GM04503 (cell line): ENCODE measurements at places on chromosomes 2 and 18.
A peak's percentile ranks its signal among the peaks of the same experiment; 100 is the strongest.

DNA sequence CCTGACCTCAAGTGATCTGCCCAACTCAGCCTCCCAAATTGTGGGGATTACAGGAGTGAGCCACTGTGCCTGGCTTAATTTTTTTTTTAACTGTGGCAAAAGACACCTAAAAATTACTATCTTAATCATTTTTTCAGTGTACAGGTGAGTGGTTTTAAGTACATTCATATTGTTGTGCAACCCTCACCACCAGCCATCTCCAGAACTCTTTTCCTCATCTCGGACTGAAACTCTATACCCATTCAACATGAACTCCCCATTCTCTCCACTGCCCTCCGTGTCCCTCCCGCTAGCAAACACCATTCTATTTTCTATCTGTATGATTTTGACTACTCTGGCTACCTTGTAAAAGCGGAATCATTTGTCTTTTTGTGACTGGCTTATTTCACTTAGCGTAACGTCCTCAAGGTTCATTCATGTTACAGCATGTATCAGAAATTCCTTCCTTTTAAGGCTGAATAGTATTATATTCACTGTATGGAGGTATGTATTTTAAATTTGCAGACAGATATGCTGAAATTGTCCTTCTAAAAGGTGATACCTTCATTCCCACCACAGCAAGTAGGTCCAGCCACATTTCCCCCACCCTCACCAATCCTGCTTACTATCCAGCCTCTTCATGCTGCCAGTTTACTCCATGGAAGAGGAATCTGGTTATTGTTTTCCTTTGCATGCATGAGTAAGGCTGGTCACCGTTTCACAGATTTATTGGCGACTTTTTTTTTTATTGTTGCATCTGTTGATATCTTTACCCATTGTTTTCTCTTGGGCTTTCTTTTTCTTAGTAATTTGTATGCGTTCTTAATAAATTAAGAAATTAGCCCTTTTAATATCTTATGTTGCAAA, 40.6 kb upstream of the ANXA4 start:
- no peak for DNase-seq

DNA sequence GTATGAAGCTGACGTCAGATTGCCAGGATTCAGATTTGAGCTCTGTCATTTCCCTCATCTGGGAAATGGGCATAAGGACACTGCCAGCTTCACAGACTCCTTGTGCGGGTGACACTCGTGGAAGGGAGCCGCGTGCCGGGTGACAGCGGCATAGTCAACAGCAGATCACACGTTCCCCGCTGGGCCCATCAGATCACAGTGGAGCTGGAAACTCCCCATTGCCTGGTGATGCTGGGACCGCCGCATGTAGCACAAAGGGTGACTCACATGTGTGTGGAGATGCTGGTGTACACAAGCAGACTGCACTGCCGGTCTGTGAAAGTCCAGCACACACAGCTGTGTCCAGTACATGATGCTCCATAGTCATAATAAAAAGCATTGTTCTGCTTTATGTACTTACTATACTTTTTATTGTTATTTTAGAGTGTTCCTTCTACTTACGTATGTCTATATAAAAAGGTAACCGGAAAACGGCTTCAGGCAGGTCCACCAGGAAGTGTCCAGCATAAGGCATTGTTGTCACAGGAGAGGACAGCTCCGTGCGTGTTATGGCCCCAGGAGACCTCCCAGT, 31.8 kb downstream of the SALL3 start:
- no peak for DNase-seq

DNA sequence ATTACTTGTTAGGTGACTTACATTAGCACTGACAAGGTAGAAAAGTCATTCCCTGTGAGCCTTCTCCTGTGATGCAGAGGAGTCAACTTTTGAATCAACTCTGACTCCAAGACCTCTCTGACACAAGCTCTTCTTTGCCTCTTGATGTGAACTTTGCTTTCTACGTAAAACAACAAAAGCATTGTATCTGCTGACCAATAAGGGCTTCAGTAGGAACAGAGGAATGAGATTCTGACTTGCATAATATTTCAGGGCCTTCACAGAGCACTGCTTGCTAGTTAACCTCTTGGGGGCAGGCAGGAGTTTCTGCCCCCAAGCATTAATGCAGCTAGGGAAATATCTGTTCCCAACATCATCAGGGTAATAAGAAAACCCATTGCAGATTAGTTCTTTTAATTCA, 791.5 kb downstream of the BCL11A start:
- no peak for DNase-seq

DNA sequence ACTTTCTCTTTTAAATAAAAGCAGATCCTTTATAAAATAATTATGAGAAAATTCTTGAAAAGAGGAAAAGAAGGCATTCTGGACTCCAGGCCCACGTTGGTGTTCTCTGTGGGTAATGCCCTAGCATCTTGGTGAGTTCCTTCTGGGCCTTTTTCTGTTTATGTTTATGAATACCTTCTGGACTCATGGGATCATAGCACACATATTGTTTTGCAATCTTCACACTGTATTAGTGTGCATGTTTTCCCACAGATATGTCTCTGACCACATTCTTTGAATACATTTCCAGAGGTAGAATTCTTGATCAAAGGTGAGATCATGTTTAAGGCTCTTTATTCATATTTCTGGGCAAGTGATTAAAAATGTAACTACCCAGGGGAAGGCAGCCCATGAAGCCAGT, 15.9 kb downstream of the GLI2 start:
- DNase-seq: no peak

DNA sequence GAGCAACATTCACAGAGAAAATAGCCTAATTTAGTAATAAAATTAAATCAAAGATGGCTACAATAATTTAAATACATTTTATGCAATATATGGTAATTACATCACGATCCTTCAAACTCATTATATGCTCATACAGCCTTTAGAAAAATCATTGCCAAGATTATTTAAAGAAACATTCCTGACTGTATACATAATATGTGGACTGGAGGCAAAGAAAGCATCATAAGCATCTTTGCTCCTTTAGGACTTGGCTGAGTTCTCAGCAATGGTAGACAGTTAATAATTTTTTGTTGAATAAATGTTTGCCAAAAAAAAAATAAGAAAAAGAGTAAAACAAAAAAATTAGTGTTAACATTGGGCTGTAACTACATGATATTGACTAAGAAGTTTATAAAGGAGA, 26.9 kb downstream of the NCKAP5 start:
- DNase-seq: no peak

DNA sequence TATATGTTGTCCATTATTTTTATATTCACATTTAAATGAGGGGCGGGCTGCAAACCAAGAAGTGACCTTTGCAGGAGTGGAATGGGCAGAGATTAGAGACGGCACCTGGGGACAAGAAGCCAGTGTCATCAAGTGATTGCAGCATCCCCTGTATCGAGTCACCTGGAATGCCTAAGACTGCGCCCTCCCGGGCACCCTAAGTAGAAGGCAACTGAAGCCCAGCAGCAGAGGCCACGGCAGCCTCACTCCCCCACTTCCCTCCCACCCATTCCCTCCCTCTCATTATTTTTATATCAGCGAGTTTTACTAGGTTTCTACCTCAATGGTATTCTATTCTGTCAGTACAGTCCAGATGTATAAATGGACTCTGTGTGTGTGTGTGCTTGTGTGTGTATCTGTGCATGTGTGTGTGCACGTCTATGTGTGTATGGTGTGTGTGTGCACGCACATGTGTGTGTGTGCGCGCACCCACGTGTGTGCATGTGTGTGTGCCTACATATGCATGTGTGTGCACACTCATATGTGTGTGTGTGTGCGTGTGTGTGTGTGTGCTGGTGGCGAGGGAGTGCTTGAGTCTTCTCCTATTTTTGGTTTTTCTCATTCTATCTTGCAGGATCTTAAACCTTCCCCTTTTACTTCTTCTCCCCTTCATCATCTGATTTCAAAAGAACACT, 106.8 kb upstream of the SLC66A3 start:
- no peak for DNase-seq

GRCh38 chr2:166127217-166128155, at the start of gene SCN1A:
TSS of gene SCN1A (minus strand) at chr2:166128020. CDS start at chr2:166073621, 54,399 bp downstream.
- no peak for DNase-seq

- DNase-seq: no peak
Observed at GRCh38 chr2:210598219-210598618, 41.8 kb downstream of the CPS1 start.

DNA sequence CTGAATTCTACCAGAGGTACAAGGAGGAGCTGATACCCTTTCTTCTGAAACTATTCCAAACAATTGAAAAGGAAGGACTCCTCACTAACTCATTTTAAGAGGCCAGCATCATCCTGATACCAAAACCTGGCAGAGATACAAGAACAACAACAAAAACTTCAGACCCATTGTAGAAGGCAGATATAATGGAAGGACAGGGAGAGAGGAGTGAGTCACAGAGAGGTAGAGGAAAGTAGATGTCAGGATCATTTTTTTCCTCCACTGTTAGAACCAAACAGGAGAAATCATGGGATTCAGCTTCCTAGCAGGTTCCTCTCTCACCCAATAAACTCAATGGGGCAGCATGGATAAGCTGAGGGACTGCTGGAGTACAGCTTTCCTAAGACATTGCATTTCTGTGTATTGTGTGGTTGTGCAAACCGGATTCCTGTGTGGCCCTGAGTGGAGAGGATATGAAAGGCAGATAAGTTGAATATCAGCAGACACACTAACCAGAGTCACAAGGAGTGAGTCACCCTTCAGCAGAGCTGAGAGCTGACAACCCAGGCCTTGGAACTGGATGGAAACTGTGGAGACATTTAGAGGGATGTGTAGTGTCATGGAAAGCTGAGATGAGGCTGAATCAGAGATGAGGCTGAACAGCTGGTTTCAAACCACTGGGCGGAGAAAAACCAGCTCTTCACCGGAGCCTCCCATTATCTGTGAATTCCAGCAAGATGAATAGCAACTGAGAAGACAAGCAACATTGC, 60.9 kb upstream of the MMADHC start:
- DNase-seq: peak; percentile 98

DNA sequence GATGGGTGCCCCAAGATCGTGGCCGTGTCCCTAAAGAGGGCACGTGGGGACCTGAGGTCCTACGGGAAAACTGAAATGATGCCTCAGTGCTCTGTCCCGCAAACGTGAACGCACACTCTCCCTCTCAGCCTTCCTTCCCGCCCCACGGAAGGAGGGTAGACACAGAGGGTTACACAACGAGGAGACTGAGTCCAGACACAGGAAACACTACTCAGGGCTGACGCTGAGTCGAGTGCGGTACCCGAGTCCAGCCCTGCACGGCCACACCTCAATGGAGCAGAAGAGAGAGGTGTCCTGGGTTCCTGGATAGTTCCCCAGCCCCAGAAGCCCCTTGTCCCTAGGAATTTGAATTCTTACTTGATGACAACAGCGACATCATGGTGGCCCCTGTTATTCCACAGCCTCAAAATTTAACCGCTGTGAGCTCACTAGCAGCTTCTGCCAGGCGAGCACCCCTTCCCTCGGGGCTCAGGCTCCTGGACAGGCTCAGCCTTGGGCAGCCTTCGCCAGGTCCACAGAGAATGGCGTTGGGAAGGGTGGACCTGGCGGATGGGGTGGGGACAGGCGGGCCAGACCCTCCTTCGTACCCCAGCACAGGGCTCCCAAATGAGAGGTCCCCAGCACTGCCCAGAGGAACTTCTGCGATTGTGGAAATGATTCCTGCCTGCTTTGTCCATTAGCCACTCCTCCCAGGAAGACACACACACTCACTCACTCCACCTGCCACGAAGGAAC, 980 bp upstream of the RNPEPL1 start:
- DNase-seq: no peak

- DNase-seq: no peak
Observed at GRCh38 chr2:30721668-30722647, 85.3 kb downstream of the CAPN13 start.

- DNase-seq: no peak
Observed at GRCh38 chr2:119426801-119427395, 4.8 kb upstream of the TMEM37 start.

DNA sequence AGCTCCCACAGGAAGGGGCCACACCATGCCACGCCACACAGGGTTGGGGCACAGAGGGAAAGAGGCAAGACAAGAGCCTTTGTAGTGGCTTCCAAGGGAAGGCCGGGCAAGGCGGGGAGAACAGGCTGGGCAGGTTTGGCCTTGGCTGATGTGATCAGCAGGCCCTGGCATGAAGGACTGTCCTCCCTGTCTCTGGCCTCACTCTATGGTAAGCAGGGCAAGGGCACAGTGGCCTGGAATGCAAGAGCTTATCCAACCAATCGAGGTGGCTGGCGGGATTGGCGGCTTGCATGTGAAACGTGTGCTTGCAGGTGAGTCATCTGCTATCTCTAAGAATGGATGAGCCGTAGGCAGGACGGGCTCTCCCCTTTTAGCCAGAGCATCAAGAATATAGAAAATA, 6.4 kb upstream of the ATP9B start:
- no peak for DNase-seq

DNA sequence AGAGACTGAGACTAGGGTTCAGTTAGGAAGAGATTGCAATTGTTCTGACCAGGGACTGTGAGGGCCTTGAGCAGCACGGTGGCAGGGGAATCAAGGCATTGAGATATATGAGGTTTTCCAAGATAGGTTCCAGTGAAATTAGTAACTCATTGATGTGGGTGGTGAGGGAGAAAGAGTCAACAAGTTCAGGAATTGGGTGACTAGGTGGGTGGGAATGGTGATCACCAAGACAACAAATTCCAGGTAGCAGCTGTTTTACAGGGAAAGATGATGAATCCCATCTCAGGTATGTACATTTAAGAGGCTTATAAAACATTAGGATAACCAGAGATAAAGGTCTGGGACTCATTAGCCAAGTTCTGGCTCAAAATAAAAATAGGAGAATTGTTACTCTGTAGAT, 251.5 kb upstream of the MGAT5 start:
- DNase-seq: no peak

DNA sequence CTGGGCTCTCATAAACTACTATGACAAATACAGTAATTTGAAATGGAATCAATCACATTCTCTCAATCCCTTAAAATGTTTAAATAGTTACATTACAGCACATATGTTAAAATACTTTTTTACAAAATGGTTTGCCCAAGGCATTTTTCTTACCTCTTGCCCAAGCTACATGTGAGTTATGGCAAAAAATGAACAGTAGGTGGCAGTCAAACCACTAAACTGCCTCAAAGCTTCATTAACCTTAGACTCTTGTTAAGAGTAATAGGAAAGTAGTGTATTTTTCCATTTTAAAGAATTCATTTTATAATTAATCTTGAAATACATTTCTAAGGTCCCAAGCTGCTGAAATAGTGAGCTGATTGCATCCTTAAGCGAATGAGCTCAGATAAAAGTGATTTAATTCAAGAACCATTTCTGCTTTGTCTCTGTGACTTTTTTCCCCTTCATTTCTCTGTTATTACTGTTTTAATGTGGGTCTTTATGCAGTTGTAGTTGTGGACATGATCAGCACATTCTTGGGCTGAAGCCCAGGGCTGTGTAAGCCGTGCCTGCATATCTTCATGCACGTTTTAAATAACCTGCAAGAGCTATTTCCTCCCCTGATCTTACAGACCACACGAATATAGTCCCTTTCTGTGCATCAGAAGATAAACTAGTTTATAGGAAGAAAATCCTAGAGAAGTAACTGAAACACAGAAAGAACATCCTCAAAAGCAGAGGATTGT, 311.8 kb downstream of the LNPK start:
- DNase-seq: peak; percentile 28
